CD4-positive, alpha-beta memory T cell (primary cell): ENCODE measurements at places on chromosomes 16 and 17.

DNA sequence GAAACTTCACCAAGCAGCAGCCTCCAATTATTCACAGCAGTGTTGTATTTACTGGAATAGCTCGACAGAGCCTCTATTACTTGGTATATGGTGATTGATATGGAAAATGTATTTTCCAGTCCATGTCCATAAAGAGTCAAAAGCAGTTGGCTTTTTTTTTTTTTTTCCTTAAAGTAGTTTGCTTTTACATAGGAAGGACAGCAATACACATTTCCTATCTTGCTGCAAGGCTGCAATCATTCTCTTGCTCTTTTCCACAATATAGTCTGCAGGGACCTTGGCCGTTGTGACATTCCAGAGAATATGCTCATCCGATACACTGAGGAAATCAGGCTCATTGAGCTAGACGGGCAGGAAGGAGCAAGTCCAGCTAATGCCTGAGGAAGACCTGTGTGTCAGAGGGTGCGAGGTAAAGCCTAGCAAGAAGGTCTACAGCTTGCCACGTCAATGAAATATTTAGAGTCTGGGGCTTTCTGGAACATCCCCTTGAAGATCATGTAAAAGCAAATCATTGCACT is 131.1 kb downstream of the ENGASE start:
- DNase-seq = no peak

DNA sequence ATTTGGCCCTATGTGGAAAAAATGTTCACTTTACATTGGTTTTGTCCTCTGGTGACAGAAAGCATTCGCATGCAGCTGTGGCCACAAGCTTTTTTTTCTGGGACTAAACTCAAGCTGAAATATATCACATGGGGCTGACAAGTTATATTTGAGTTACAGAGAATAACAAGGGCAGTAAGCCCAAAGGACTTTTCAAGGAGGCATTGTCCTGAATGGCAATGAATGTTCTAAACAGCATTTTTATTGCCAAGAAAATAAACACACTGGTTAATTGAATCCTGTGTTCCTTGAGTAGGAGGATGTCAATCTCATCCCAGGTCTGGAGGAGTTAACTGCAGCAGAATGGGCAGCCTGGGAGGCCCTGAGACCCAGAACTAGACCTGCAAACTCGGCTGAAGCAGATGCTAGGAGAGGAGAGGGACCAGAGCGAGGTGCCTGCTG is 114.5 kb downstream of the COPRS start:
- DNase-seq = no peak

GRCh38 chr16:86088287-86088686 is 189.3 kb downstream of the IRF8 start:
- no peak for DNase-seq

DNA sequence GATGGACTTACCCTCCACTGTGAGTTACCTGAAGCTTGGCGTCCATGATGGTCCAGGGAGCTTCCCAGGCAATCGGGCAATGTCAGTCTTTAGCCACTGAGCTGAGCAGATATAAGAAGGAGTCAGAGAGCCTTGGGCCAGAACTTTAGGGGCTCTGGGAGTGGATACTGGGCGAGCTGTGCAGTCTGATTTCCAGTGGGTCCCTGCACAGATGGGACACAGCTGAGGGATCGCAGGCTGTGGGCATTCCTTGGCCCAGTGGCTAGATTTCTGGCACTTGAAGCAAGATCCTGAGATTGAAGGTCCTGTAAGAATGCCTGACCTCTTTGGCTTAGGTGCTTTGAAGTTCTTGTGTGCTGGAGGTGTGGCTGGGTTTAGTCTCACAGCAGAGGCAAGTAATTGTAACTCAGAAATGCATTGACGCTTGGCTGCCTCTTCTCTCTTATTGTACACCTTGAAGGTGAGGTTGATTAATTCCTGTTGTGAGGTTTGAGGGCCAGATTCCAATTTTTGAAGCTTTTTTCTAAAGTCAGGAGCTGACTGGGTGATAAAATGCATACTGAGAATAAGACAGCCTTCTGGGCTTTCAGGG is 2283.8 kb downstream of the TP53TG3F start:
- DNase-seq = no peak

- no peak for DNase-seq
These were observed 19.6 kb upstream of the RFFL start for GRCh38 chr17:35083071-35083470.

DNA sequence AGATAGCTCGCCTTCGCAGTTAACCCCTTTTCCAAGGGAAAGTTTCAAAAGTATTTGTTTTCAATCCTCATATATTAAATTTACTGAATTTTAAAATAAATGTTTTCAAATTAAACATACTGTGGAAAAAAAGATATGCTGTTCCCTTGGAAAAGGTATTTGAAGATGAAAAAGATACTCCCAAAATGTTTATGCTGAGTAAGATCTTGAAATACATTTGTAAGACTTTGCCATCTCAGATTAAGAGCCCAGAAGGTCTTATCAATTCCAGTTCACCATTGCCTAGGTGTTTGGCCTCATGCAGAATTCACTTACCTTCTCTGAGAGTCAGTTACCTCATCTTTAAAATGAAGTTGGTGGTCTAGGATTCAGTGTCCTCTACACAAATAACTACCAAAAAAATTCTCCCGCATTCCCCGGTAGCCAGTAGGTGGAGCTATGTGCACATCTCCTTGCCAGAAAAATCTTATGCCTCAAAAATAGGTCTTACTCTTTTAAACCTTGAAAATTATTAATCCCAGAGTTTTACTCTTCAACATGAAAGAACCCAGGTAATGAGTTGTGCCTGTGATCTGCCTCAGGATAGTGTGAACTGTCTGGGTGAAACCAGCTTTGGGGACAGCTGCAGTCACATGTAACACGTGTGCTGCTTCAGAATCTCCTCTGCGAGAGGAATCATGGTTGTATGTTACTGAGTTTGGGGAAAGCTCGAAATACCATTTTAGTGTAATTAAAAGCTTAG is 178.3 kb downstream of the MRTFB start:
- peak; percentile 48 for DNase-seq
